Stimulated activated CD8-positive, alpha-beta memory T cell treated with anti-CD3 and anti-CD28 coated beads, Interleukin-15, amount 100 ng/mL, for 24 hours (primary cell): ENCODE measurements at places on chromosomes 6 and 20.

DNA sequence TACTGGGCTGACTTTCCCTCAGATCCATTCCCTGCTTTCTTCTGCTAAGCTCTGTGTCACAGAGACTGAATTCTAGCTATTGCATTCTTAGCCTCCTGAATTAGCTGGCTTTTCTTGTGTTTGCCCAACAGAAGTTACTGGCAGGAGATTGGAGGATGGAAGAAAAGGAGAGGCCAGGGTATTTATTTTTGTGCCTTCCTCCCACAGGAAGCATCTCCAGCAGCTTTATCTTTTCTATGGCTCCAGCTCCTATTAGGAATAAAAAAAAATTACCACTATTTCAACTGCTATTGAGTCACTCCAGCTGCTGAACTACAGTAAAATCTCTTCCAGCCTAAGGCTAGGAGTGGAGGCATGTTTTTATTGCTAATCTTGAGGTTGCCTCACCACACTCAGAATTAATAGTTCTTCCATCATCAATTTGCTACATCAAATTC is 492.4 kb downstream of the RFPL4B start:
- DNase-seq, result no peak

DNA sequence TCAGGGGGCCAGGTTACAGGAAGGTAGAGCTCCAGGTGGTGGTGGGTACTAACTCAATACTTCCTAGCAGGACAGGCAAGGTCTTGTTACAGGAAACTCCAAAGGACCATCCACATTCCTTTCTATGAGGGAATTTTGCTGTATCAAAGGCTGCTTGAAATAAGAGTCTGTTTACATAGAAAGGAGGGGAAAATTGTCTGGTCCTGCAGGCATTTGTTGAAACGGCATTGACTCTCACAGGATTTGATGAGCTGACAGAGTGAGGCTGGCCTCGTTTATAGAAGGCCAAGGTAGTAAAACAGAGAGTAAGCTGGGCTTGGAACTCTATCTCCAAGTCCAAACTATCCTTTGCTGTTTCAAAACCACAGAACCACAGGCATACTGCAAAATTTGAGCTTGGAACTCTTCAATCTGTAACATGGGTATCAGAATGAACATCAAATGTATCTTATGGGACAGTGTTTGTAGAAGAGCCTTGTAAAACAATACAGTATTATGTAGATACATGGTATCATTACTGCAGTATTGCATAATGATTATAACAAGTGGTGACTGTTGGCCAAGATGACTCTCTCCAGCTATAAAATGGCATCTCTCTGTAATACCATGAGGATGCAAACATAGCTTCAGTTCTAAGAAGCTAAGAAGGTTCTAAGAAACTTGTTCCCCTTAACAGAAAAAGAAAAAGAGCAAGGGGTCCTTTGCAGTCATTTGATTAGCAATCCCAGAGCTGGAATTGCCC is 61.5 kb downstream of the TRAM2 start:
- DNase-seq, result no peak

DNA sequence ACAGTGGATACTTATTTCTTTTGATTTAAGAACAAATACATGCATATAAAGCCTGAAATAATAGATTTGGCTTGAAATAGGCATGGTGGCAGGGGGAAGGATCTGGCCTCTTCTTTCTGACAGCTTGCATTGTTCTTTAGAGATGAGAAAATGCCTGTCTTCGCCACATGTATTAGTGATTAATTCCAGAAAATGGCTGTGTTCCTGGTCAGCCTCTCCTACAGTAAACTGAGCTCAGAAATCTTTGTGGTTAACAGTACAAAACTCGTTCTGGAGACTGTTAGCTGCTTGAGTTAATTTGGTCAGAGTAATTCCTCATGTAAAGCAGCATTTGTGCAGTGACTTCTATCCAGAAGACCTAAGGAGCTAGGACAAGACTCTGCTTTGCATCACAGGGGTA is 151.5 kb downstream of the EYA4 start:
- no peak for DNase-seq

DNA sequence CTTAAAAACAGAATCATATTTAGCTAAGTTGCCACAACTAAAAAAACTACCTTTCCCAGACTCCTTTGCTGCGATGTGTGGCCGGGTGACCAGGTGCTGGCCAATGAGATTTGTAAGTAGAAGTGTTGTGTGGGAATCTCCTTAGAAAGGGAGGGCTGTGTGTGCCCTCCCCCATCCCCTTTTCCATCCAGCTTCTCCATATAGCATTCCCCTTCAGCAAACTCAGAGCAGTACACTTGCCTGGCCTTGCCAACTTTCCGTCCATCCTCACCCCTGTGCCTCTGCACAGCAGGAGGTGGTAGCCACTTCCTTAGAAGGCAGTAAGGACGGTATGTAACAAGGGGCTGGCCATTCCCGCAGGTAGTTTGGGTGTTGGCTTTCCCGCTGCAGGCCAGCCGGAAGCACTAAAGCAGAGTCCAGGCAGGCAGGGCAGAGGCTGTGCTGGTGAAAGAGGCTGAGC is 22.3 kb upstream of the KCNK16 start:
- DNase-seq, result no peak
